Activated CD4-positive, alpha-beta memory T cell treated with anti-CD3 and anti-CD28 coated beads for 36 hours (primary cell): ENCODE measurements at places on chromosomes 11 and 22. TPM values are rescaled to one million over a fixed set of nuclear protein-coding genes. Genes with fewer than 3 reads are reported as not detected.

SYCE3 gene
- 1.0 TPM for total RNA-seq

ARFGAP2 gene
- 66.5 TPM for total RNA-seq

RIMBP3C gene
- total RNA-seq: not detected

C11orf86 gene
- total RNA-seq: not detected

TMEM45B gene
- 5.8 TPM for total RNA-seq

PARVA gene
- 0.33 TPM for total RNA-seq

KCNJ1 gene
- not detected for total RNA-seq

APOBEC3C gene
- 142 TPM for total RNA-seq

MOB2 gene
- total RNA-seq: 17.9 TPM

CCDC89 gene
- total RNA-seq: not detected

PARVG gene
- 58.5 TPM for total RNA-seq

OTOG gene
- not detected for total RNA-seq

UPK3A gene
- total RNA-seq: not detected

SYT12 gene
- total RNA-seq: not detected

ZFTA gene
- 1.3 TPM for total RNA-seq

MS4A15 gene
- not detected for total RNA-seq

ACCSL gene
- not detected for total RNA-seq

HOATZ gene
- total RNA-seq: not detected

CCDC81 gene
- 0.90 TPM for total RNA-seq

SLC22A8 gene
- total RNA-seq: not detected

KRTAP5-11 gene
- total RNA-seq: not detected

ANO9 gene
- total RNA-seq: 45.6 TPM

CEND1 gene
- 1.1 TPM for total RNA-seq

PPP6R2 gene
- total RNA-seq: 41.2 TPM

APBB1 gene
- 51.6 TPM for total RNA-seq

OR8D4 gene
- not detected for total RNA-seq

DCHS1 gene
- total RNA-seq: 0.90 TPM

SCN2B gene
- total RNA-seq: not detected

APLNR gene
- not detected for total RNA-seq

IL17RA gene
- 12.5 TPM for total RNA-seq

MICALL1 gene
- total RNA-seq: 18.4 TPM

NCAPH2 gene
- 138 TPM for total RNA-seq

RTCB gene
- total RNA-seq: 87.7 TPM

SAA4 gene
- not detected for total RNA-seq

APOBEC3A gene
- total RNA-seq: 0.17 TPM

PHLDB1 gene
- 2.4 TPM for total RNA-seq

SCN4B gene
- 0.22 TPM for total RNA-seq

NOX4 gene
- total RNA-seq: not detected

CARD18 gene
- total RNA-seq: not detected

OR8G5 gene
- total RNA-seq: not detected

ALDH3B1 gene
- total RNA-seq: not detected

TEAD1 gene
- 1.5 TPM for total RNA-seq

PPME1 gene
- total RNA-seq: 38.5 TPM

EML3 gene
- 113 TPM for total RNA-seq

MUC5B gene
- total RNA-seq: not detected

PDGFD gene
- total RNA-seq: not detected

ART1 gene
- total RNA-seq: not detected

GAS2 gene
- 0.85 TPM for total RNA-seq

GAL3ST1 gene
- total RNA-seq: not detected
